ENCODE measurements at places on chromosomes 11 and 22. TPM values are rescaled to one million over a fixed set of nuclear protein-coding genes. Genes with fewer than 3 reads are reported as not detected.

The RTN4RL2 gene
- 3.4 TPM for total RNA-seq

The EFCAB6 gene
- total RNA-seq: 2.3 TPM

The RAPSN gene
- 0.50 TPM for total RNA-seq

- DNase-seq: no peak
Measured at GRCh38 chr22:49468487-49469198, 359.0 kb downstream of the BRD1 start.

DNA sequence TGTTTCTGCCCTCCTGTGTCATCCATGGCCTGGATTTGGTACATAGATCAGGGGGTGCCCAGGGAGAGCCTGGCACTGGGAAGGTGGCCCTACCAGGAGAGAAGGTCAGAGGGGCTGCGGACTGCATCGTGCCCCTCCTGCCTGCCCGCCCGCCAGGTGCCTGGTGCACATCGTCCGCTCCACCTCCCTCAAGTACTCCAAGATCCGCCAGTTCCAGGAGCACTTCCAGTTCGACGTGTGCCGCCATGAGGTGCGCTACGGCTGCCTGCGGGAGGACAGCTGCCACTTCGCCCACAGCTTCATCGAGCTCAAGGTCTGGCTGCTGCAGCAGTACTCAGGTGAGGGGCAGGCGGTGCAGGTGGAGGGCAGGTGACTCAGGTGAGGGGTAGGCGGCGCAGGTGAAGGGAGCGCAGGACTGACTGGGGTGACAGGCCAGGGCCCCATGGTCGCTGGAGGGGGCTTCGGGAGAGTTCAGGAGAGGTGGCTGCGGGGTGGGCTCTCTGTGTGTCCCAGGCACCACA, 32.7 kb upstream of the TEF start:
- no peak for DNase-seq

DNA sequence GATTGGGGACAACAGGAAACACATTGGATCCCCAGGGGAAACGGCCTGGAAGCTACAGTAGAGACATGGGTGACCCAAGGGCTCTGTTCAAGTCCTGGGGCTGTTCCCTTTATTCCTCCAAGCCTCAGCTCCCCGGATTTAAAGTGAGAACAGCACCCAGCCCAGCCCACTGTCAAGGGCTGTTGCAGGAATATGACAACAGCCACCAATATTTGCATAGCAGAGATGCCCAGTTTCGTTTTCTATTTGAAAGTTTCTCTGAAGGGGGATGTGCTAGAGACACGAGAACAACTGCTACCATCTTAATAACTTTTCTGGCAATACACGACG, 81.1 kb upstream of the WNT7B start:
- no peak for DNase-seq

DNA sequence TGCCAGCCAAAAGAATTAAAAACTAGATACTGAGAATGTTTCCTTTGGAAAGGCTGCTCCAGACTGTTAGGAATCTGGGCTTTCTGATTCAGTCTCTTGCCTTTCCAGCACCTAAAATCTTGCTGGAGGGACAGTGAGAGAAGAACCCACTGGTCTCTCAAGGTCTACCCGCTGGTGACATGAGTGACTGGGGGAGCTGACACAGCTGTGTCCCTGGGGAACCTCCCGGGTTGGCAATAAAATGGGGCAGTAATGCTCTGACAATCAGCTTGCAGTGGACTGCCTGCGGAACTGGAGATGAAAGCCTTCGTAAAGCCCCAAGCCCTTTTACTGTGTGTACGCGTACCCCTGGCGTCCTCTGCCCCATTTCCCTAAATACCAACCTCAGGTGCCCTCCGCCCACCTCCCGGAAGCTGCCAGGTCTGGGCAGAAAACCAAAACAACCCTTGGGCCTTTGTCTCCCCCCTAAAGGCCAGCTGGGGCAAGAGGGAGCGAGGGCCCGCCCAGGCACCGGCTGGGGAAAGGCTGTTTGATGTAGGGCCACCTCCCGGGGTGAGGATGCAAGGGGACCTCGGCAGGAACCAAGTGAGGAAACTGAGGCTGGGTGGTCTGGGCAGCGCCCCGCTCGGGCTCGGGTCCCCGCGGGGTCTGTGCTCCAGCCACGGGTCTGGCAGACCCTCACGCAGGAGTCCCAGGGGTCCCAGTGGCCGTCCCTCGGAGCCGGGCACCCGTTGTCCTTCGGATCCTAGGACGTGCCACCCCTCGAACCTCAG, 741 bp downstream of the CARS1 start:
- DNase-seq: no peak

The SCUBE2 gene
- total RNA-seq: 7.5 TPM

The SELENOO gene
- 24.5 TPM for total RNA-seq

DNA sequence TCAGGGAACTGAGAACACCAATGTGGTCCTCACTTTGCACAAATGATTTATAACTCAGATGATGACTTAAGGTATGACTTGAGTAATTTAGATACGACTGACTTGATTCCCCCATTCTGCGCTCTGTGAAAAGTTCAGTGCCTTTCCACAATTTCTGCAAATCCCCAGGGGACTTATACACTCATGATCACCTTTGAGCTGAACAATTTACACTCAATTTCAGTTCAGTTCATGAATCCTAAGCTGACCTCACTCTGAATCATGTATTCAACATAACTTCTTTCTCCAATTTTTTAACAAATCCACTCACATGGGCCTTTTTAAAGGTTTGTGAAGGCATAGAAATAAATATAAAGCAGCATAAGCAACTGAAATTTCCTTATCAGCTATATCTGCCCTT, 274.2 kb downstream of the FAM76B start:
- DNase-seq: no peak

The FLRT1 gene
- total RNA-seq: 3.0 TPM

The MFNG gene
- total RNA-seq: 3.2 TPM

The EHF gene
- not detected for total RNA-seq

GRCh38 chr11:36119300-36119699, 169.9 kb downstream of the COMMD9 start:
- DNase-seq: no peak

DNA sequence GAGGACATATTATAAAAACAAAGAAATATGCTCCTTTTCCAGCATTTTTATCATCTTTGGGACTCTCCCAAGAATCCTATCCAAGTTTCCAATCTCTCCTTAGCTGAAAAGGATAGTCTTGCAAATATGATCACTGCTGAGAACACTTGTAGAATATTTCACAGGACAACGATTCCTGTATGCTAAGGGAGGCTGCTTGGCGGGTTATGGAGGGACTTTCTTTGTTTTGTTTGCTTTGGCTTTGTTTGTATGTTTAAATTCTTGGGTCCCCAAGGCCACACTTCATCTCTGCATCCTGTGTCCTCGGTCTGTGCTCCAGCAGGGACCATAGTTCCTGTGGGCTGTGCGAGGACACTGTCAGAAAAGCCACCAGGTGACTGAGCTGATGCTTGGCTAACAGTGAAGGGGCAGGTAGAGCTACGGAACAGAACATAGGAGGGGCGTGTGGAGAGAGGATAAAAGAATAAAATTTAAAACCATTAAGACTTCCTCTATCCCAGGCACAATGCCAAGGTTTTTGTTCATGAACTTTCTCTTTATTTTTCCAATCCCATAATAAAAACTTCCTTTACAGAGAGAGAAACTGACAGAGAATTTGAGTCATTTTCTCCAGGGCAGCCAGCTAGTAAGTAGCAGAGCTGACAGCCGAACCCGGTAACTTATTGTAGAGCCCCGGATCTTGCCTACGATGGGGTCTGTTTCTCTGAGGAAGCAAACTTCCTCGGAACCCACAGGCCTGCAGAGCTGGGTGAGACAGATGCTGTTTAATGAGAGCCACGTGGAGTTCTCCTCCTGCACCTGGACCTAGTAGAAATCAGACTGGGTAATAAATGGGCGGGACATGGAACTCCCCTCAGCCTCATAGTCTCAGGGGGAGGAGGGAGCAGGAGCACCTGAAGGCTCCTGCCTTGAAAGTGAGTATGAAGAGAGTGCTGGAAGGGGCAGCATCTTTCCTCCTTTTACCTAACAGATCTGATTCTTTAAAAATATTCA, at the start of gene IZUMO1R:
Gene IZUMO1R (plus strand): TSS at position 615 of the 993 bp plus-strand sequence. CDS start 1,057 bp downstream, outside the sequence.
- no peak for DNase-seq

GRCh38 chr11:61189933-61190332, 13.4 kb upstream of the PGA3 start:
- no peak for DNase-seq

DNA sequence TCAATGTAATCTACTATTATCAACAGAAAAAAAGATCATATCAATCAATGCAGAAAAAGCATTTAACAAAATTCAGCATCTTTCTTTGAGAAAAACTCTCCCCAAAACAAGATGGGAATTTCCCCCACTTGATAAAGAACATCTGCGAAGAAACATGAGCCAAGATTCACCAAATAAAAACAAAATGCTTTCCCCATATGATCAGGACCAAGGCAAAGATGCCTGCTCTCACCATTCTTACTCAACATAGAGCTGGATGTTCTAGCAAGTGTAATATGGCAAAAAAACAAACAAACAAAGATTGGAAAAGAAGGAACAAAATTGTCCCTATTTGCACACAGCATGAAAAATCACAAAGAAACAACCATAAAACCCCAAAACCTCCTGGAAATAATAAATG, 23.4 kb downstream of the SHANK2 start:
- DNase-seq: no peak

DNA sequence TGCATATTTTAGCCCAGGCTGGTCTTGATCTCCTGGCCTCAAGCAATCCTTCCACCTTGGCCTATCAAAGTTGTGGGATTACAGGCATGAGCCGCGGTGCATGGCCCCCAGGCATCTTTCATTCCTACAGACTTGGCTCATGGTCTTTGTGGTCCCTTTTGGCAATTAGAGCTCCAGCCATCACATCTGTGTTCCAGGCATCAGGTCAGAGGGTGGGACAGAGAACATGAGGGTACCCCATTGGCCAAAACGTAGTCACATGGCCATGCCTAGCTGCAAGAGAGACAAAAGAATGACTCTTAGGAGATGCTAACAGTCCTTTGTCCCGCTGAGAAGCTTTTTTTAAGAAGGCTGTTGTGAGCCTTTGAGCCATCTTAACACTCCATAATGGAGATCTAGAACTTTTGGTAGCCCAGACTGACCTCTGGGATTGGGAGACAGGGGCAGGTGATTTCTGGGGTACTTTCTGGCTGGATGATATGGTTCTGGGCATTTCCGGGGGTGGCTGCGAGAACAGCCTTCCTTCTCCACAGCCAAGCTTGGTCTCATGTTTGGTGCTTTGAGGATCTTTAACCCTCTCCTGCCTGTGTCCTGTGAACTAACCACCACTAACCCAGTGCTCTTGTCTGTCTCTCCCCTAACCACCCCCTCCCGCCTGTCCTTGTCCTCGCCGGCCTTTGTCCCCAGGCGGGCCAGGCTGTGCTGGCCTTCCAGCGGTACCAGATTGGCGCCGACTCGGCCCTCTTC, 18.4 kb upstream of the TAB1 start:
- DNase-seq: no peak

DNA sequence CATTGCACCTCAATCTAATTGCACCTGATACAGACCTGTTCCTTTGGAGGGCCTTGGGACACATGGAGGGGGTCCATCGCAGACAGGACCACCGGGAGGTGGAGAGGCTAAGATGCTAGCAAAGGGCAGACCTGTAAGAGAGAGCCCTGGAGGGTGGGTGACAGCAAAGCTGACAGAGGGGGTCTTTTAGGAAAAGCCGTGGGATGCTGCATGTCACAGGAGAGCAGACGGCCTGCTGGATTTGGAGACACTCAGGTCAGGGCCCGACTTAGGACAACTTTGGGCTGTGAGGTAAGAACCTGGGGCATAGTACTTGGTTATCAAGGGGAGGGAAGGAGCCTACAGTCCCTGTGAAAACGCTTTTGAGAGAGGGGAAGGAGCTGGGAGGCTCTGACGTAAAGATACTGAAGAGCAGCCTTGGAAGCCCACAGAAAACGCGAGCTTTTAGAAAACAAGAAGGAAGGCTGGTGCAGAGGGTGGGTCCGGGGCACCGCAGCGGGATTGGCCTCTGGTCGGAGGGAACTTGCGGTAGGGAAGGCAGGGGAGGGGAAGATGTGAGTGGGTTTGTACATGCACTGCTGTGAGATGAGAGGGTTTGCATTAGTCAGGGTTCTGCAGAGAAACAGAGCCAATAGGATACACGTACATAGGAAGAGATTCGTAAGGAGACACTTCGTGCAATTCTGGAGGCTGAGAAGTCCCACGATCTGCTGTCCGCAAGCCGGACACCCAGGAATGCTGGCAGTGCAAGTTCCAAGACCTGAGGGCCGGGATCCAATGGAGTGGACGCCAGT, 868.5 kb downstream of the TBC1D22A start:
- no peak for DNase-seq

- no peak for DNase-seq
Measured at GRCh38 chr11:108927791-108928545, 263.1 kb downstream of the DDX10 start.

The MS4A1 gene
- total RNA-seq: not detected

DNA sequence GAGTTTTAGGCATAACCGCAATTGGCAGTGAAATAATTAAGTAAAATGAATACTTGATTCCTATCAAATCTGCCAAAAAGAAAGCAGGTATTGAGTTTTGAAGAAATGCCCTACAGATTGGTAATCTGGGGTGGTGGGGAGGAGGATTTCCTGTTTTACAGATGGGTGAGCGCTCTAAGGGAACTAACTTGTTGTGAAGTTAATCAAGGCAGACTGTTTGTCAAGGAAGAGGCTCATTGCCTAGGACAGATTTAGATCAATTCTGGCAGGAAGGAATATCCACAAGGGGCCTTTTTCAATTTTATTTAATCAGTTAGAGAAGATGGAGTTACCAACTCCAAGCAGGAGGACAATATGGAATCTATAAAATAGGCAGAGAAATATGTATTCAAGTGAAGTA, 271.5 kb upstream of the CCDC90B start:
- no peak for DNase-seq

DNA sequence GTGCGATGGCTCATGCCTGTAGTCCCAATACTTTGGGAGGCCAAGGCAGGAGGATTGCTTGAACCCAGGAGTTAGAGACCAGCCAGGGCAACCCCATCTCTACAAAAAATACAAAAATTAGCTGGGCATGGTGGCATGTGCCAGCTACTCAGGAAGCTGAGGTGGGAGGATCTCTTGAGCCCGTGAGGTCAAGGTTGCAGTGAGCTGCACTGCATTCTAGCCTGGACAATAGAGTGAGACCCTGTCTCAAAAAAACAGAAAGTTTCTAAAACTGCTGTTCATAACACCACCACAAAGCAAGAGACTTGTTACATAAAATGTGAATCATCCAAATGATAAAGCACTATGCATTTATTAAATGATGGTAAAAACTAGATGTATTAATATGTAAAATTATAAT, 40.2 kb upstream of the CCDC34 start:
- DNase-seq: no peak

GRCh38 chr22:29394931-29395581, 6.7 kb upstream of the AP1B1 start:
- DNase-seq: peak; percentile 71

The TREH gene
- total RNA-seq: not detected

The ZNF214 gene
- 7.3 TPM for total RNA-seq

GRCh38 chr11:128621601-128622501, 34.5 kb upstream of the ETS1 start:
- no peak for DNase-seq

- peak; percentile 73 for DNase-seq
Measured at GRCh38 chr11:18727479-18728236, 1.7 kb upstream of the IGSF22 start.

GRCh38 chr11:132022733-132023478, 652.5 kb downstream of the NTM start:
- no peak for DNase-seq

All from neural crest cell (in vitro differentiated cells).